ENCODE measurements at places on chromosomes 12 and 14.

- DNase-seq, result peak; percentile 36
Observed at GRCh38 chr12:57111031-57111734, at the start of gene STAT6. STAT6 (minus strand) TSS chr12:57111362; CDS start chr12:57108278, 3,084 bp downstream.

- DNase-seq, result no peak
Observed at GRCh38 chr14:32009976-32010581, 67.0 kb upstream of the ARHGAP5 start.

DNA sequence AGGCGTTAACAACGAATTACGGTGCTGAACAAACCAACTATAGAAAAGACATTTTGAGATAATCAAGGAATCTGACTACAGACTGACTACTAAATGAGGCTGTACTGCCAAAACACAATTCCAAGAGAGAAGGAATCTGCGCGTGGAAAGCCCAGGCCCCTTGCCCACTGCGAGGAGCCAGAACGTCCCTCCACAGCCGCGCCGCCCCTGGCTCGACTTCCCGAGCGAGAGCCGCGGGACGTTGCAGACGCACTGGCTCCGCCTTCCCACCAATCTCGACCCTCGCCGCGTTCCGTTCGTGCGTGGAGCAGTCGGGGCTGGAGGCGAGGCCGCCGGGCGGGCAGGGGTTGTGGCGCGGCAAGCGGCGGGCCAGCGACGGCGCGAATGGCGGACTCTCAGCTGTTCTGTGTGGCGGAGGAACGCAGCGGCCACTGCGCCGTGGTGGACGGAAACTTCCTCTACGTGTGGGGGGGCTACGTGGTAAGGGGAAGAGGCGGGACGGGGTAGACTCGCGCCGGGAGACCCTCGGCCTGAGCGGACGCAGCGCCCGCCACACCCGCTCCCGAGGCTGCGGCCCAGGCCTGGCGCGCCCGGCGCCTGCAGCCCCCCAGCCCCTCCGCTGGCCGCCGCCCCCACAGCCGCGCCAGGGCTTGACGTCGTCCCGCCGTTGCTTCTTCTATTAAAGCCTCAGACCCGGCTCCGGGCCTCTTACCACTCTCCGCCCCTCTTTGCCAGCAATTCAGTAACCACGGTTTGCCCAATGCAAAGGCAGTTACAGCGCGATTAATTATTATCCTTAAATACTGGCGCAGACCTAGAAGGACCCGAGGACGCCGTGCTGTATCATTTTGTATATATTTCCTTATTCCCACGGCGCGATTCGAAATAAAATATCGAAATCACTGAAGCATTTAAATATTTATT lies at the start of gene KLHDC1:
KLHDC1 (plus strand) TSS at position 310 of the 924 bp plus-strand sequence; CDS start at position 385, 75 bp downstream.
- DNase-seq, result peak; percentile 79

GRCh38 chr14:64856529-64857445 lies 22.9 kb downstream of the SPTB start:
- DNase-seq, result no peak

DNA sequence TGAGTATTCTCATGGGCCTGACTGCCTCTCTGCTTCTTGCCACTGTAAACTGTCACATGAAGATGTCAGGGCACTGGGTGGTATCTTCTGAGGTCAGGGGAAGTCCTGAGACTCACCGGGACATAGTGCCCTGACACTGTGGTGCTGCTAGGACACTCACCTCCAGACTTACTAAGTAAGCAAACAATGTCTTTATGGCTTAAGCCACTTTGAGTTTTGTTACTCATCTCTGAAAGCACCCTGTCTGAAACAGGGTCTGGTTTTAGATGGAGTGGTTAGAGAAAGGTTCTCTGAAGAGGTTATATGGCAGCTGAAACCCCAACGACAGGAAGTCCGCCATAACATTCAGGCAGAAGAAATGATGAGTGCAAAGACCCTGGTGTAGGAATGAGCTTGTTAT lies 22.7 kb downstream of the GPR19 start:
- no peak for DNase-seq

DNA sequence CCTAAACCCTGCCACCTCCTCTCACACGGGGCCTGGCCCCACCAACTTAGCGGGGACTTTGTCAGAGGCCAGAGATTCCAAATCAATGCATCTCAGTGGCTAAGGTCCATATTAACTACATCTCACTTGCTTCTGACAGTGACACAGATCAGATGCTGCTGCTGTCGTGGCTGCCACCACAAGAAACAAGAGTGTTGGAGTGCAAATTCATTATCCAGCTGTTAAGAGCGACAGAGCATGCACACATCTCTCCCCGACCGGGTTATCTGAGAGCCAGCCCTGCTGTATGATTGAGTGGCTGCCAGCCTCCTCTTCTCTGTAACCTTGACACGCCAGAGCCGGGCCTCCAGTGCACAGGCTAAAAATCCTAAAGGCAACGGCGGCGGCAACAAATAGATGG lies 40.2 kb downstream of the SPRING1 start:
- no peak for DNase-seq

DNA sequence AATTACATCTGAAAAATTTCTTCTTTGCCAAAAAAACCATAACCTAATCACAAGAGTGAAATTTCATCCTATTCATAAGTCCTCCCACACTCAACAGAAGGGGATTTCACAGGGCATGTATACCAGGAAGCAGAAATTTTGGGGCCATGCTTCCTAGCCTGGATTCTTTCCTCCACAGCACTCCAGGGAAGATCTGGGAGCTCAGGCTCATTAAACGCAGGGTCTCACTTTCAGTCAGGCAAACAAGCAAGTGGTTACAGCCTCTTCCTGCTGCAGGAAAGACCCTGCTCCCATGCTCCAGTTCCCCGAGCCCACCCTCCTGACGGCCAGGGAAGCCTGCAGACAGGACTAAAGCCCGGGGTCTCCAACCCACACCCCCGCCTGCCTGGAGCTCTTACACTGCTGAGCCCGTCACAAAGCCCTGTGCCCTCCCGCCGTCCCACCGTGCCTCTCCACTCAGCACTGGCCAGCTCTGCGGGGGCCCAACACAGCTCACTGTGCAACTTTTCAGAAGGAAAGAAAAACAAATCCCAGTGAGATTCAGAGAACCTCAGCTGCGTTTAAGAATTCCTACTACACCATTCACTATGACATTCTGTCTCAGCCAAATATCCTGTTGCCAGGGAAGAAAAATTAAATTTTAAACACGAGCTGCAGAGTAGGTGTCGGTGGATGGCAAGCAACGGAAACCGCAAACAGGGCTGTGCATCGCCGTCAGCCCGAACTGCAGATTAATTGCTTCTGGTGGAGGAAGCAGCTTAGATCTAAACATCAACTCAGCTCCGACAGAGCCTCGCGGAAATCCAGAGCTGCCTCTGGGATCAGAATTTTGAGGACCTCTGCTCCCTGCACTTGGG lies 106.7 kb upstream of the SFSWAP start:
- no peak for DNase-seq
